ENCODE measurements at places on chromosomes 12 and 14.
A peak's percentile ranks its signal among the peaks of the same experiment; 100 is the strongest.

DNA sequence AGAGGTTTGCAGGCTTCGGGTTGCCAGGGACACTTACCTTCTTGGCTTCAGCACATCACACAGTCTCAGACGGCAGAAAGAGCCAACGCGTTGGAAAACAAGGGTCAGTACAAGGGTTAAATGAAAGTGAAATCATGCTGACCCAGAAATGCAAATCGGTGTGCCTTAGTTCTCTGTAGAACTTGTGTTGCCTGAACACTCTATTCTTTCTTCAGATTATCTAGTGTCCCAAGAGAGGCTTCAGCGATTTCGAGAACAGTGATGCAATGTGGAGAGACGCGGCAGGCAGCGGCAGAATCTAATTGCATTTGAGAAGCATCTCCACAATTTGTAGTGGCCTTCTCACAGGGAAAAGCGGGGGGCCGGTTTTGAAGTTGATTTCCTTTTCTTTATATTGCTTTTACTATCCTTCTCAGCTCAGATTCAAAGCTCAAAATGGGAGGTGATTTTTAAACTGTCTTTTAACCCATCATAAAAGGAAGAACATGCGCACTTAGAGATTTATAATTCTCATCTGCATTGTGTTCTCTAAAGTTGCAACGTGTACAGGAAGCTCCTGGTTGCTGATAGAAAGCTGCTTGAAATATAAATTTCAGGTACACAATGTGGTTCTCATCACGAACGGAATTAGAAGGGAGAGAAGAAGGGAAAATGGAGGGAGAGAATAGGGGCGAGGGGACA lies 67.8 kb upstream of the EGLN3 start:
- no peak for DNase-seq

- no peak for DNase-seq
These were observed 85.7 kb downstream of the EML5 start for GRCh38 chr14:88707088-88707487.

GRCh38 chr14:89240414-89240813 lies 176.6 kb downstream of the FOXN3 start:
- no peak for DNase-seq

DNA sequence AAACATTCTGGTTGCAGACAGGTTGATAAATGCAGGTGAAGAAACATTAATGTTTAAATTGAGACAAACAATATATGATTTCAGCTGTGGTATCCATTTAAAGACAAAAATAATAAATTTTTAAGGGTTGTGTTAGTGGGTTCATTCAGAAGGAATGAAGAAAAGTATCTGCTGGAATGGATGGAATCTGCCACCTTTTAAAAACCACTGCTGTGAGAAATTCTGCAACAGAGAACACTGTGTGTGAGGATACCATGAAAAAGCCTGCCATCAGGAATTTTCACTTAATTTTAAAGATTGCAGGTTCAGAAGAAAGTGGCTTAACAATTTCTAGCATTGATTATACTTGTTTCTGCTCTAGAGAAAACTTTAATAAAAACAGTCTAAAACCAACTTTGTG lies 184.6 kb upstream of the SOX5 start:
- no peak for DNase-seq

GRCh38 chr12:64819816-64820402 lies 4.5 kb upstream of the TBC1D30 start:
- no peak for DNase-seq

GRCh38 chr12:28872654-28873268 lies 276.3 kb upstream of the FAR2 start:
- peak; percentile 46 for DNase-seq

- no peak for DNase-seq
These were observed 190.4 kb downstream of the PPM1H start for GRCh38 chr12:62744551-62744950.

Measured in HFFc6 (cell line).